ENCODE measurements at places on chromosomes 2 and 18.

- DNase-seq = no peak
Observed at GRCh38 chr18:26621161-26622026, 73.0 kb upstream of the KCTD1 start.

DNA sequence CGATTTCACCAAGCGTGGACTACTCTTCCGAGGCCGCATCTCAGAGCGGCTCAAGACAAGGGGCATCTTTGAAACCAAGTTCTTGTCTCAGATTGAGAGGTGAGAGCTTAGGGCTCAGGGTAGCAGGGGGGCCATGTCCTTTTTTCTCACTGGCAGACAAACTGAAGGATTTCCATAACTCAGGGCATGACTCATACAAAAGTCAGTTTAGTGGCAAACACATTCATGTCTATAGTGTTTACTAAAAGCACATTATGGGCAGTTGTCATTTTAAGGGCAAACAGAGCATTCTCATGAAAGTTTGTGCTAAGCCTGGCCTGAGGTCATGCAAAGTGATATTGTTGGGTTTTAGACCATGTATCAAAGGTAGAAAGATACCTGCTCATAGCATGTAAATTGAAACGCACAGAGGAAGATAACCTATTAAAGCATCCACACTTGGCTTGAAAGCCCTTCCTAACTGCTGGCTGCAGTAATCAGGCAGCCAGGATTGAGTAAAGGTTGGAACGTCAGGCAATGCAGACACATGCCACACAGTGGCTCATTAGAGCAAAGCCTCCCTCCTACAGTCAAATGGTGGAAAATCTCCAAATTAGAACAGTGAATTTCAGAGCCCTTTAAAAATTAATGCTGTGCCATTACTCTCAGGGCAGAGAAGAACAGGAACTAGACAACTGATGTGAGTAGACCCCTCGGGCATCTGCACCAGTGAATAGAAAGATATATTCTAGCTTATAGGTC is 54.2 kb downstream of the HK2 start:
- no peak for DNase-seq

- DNase-seq = no peak
Observed at GRCh38 chr2:88416016-88416663, 36.4 kb downstream of the FOXI3 start.

GRCh38 chr2:106781196-106781595 is 104.8 kb downstream of the ST6GAL2 start:
- no peak for DNase-seq

GRCh38 chr2:72137498-72138010 is 10.1 kb downstream of the CYP26B1 start:
- peak; percentile 31 for DNase-seq

DNA sequence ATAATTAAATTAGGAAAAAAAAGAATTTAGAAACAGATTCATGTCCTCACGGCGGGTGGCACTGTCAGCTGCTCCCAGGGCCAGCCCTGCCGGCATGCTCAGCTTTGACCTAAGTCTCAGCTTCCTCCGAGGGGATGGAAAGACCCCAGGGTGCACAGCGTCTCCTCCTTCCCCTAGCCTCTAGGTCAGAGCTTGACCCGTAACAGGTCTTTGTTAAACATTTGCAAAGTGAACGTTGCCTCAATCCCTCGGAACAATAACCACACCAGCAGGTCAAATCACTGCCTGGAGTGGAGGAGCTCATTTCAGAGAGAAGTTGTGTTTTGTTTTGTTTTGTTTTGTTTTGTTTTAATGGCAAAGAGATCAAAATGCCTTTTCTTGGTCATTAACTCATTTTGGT is 171.3 kb downstream of the TMEM18 start:
- no peak for DNase-seq

DNA sequence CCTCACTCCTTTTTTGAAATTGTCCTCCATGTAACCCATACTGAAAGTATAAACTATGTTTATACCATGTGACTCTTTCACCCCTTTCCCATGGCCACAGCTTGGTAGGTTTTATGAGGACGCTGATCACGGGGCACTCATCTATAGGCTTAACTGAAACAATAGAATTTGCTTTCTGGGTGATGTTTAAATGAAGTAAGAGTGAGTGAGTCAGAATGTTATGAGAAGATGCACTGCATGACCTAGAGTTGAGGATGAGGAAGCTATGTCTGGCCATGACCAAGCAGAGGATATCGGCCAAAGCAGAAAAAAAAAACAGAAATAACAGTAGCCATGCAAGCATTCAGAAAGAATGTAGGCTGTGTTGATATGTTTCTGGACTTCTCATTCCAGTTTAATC is 34.9 kb downstream of the SCN1A start:
- no peak for DNase-seq

- DNase-seq = no peak
Observed at GRCh38 chr2:179569831-179570233, 291.6 kb downstream of the ZNF385B start.

DNA sequence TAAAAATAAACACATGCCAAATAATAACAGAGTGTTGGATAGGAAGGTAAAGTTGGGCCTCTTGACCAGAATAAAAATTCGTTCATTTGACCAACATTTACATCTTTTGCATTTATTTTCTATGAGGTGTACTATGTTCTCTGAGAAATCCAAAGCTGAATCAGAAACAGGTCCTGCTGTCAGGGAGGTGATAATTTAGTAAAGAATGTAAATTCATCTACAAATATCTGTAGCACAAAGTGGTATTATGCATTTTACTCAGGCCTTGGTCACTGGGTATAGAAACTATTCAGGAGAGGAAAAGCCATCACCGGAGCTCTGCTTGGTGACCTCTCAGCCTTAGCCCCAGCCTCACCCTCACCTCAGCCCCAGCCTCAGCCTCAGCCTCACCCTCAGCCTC is 208.9 kb downstream of the SPP2 start:
- DNase-seq = no peak

DNA sequence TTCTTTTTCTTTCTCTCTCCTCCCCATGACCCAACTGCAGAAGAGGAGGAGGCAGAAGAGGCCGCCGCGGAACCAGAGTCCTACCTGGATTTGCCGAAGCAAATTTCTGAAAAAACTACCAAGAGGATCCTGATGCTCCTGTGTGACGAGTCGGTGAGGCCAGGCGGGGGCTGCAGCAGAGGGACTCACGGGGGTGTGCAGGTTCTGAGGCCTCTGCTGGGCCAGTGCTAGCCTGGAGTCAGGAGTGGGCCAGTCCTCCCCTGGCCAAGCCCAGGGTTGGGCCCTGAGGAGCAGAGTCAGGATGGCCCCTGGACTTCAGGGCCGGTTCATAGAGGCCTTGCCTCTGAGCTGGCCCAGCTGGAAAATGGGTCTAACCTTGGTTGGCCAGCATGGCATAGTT is 29.3 kb downstream of the OTOF start:
- DNase-seq = no peak

- no peak for DNase-seq
Observed at GRCh38 chr2:175282300-175282699, 100.8 kb upstream of the ATP5MC3 start.

DNA sequence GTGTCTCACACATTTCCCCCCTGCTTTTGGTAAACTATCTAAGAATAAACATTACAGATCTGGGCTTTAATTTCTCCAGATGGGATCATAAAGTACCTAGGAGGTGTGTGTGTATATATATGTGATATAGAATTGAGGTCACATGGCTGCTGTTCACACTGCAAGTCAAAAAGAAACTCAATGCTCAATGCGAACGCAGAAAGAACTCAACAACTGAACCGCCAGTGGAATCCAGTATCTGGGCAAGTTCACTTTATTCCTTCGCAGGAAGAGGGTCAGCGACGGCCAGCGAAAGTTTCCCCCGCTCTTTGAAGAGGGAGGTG is 17.7 kb downstream of the POU3F3 start:
- DNase-seq = no peak

DNA sequence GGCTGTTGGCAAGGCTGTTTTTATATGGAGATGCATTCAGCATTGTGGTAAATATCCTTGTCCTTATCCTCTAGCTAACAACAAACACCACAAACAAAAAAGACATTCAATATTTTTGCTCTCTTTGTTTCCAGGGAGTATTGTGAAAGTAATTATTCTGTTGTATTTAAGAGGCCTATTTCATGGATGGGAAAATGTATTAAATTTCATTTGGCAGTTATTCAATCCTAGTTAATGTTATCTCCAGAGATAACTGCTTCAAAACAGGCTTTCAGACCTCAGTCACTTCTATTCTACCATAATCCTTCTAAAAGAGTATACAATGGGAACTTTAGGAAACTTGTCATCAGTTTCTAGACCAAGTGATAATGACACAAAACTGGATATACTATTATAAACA is 280.5 kb upstream of the CCDC68 start:
- no peak for DNase-seq

GRCh38 chr2:33607905-33608304 is 8.8 kb upstream of the FAM98A start:
- no peak for DNase-seq

GRCh38 chr2:216389570-216389969 is 17.3 kb upstream of the MARCHF4 start:
- no peak for DNase-seq

GRCh38 chr2:112259509-112260294 is 4.9 kb upstream of the ZC3H8 start:
- DNase-seq = peak; percentile 80

GRCh38 chr18:65906621-65907034 is 155.8 kb downstream of the CDH7 start:
- DNase-seq = no peak
